ENCODE measurements at places on chromosomes 12 and 14.

- no peak for DNase-seq
Measured at GRCh38 chr12:86230516-86231146, 25.6 kb downstream of the MGAT4C start.

DNA sequence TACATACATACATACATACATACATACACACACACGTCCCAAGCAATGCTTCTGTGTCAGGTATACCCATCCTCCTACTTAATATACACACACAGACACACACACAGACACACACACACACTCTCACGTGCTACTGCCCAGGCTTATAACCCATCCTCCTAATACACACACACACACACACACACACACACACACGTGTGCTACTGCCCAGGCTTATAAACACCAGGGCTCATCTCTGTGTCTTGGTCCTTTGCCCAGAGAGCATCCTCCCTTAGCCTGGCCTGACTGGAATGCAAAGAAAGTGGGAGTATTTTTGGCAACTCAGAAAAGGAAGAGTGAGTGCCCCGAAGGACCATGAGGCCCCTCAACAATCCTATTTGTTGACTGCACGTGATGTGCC lies 129.0 kb downstream of the RBM19 start:
- DNase-seq = no peak

GRCh38 chr14:94161058-94161457 lies 13.1 kb upstream of the PPP4R4 start:
- peak; percentile 29 for DNase-seq

- no peak for DNase-seq
Measured at GRCh38 chr12:31970199-31970598, 11.0 kb downstream of the RESF1 start.

DNA sequence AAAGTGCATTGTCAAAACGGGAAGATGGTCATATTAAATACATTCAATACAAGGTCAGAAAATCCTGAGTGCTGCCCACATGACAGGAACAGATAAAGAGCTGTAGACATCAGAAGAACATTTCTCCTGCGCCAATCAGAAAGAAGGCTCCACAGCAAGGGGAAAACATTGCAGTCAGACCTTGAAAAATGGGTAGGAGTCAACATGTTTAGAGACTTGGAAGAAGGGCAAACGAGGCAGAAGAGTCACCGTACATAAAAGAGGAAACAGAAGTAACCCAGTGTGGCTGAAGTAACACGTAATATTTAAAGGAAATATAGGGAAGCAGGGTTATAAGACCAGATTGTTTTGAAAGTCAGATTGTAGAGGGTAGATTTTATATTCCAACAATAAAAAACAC lies 11.9 kb downstream of the SPPL3 start:
- DNase-seq = no peak

GRCh38 chr12:127487031-127487430 lies 779.9 kb upstream of the TMEM132C start:
- DNase-seq = no peak

- no peak for DNase-seq
Measured at GRCh38 chr12:49232940-49233841, 31.7 kb upstream of the TUBA1C start.

GRCh38 chr14:75646762-75647161 lies 13.9 kb downstream of the ERG28 start:
- DNase-seq = no peak

GRCh38 chr14:54471641-54472040 lies 17.1 kb downstream of the GMFB start:
- DNase-seq = no peak

GRCh38 chr12:42002563-42002962 lies 142.1 kb downstream of the GXYLT1 start:
- no peak for DNase-seq

DNA sequence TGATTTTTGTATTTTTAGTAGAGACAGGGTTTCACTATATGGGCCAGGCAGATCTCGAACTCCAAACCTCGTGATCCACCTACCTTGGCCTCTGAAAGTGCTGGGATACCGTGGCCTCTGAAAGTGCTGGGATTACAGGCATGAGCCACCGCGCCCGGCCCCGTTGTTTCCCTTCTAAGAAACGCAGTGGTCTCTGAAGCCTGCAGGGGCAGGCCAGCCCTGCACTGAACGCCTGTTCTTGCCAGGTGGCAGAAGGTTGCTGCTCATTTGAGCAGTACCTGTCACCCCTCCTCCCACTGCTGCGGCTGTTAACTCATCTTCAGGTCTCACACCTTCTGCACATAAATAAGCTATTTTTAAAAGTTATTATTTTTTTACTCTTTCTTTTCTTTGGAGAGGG lies 24.3 kb downstream of the GPRC5A start:
- DNase-seq = no peak

DNA sequence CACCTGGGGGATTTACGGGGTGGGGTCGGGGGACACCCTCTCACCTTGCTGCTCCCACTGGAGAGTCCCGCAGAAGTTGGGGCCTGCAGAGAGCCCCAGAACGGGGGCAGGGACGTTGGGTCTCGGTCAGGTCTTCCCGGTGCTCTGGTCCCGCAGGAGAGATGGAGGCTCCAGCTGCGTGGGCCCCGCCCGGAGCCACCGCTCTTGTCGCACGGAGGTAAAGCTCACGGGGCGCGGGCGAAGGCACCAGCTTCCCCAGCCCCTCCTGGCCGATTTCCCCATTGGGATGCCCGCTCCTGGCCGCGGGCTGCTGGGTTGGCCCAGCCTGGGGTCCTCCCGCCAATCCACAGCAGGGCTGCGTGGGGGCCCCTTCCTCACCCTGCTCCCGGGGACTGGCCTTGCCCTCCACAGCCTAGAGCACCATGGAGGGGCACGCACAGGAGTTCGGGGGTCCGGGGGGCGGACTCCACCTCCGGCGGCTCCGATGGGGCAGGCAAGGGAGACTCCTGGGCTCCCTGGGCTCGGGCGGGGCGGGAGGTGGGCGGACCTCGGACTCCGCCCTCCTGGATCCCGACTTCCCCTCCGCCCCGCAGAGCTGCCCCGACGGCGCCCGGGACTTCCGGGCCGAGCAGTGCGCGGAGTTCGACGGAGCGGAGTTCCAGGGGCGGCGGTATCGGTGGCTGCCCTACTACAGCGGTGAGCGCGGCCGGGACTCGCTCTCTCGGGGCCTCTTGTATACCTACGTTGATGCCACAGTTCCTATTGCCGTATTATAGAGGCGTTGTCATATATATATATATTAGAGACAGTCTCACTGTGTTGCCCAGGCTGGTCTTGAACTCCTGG lies 8.4 kb downstream of the PAPLN start:
- peak; percentile 62 for DNase-seq

GRCh38 chr12:110536834-110537604 lies 34.9 kb downstream of the RAD9B start:
- DNase-seq = no peak

- DNase-seq = no peak
Measured at GRCh38 chr14:37056473-37056872, 115.9 kb downstream of the SLC25A21 start.

DNA sequence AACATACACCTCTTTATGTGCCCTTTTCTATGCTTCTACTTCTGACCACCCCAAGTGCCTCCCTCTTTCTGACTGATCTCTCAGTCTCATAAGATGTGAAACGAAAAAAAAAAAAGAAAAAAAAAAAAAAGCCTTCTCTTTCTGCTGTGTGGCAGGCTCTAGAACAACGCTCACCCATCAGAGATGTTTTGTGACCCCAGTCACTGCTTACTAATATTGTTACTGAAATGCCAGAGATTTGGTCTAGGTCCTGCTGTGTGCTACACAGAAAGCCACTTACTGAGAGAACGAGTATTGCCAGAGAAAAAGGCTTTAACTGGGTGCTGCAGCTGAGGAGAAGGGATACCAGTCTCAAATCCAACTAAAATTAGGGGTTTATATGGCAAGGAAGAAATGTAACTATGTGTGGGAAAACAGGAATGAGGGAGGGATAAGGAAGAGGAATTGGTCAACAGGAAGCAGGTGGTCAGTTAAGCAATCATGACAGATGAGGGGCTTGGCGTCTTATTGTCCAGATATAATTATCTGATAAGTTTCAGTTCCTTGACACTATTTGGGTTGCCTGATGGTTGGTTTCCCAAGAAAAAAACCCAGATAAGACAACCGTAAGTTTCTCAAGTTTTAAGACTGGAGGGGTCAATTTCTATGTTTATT lies 149.0 kb downstream of the NAV3 start:
- no peak for DNase-seq

- DNase-seq = no peak
Measured at GRCh38 chr14:103545915-103546651, 16.4 kb downstream of the BAG5 start.

- DNase-seq = no peak
Measured at GRCh38 chr14:93493054-93493453, 62.3 kb downstream of the UNC79 start.

- DNase-seq = peak; percentile 19
Measured at GRCh38 chr12:27185234-27186021, 58.7 kb upstream of the STK38L start.

GRCh38 chr12:119204131-119204530 lies 25.4 kb downstream of the HSPB8 start:
- DNase-seq = no peak

DNA sequence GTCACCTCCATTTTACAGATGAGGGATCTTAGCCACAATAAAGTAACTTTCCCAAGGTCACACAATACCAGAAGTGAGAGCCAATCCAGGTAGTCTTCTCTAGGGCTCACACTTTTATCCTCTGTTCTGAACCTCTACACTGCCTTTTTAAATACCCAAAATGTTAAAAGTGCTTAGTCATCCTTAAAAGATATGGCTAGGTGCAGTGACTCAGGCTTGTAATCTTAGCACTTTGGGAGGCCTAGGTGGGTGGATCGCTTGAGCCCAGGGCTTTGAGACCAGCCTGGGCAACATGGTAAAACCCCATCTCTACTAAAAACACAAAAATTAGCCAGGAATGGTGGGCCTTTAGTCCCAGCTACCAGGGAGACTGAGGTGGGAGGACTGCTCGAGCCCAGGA lies 104.1 kb upstream of the PPP4R3A start:
- no peak for DNase-seq

DNA sequence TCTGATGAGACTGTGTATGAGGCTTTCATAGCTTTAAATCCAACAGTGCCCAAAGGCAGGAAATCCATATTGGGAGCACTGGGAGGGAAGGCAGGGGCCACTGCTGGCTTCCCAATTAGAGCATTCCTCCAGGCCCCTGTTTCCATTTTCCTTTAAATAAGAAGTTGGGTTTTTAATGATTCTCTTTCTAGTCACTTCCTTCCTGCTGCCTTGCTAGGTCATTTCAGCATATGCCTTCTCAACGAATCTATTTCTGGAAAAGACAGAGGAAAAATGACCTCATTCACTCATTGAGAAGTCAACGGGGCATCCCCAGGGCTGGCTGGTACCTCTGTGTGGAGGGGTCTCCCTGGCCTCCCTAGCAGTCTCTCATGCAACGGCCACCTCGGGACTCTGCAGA lies 43.5 kb downstream of the IGF1 start:
- DNase-seq = no peak

DNA sequence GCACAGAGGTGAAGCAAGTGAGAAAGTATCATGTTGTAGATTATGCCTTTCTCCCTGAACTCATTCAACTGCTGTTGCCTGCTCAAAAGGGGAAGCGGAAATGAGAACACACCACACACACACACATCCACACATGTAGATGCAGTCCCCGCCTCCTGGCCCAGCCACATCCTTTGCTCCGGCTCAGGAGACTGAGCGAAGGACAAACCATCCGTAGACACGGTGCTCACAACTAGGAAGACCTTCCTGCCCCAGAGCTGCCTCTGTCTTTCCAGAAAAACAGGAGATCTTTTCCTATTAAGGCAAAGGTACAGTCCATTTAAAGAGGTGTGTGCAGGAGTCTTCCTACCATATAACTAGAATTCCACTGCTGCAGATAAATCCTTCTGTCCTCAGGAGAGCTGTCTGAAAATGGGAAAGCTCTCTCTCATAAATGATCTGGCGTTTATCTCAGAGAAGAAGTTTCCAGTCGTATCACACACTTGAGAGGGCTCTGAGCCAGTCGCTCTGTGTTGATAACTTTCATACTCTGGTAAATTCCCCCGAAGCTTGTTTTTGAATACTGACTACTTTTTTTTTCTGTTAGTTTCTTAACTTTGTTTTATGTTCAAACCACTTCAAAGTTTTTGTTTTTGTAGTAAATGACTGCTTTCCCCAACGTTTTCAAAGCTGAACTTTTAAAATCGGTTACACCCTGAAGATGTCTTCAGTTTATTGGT lies at the start of gene TESPA1:
Gene TESPA1, minus strand, starts transcription at position 105 of the 719 bp plus-strand sequence. CDS start 10,200 bp downstream, outside the sequence.
- peak; percentile 90 for DNase-seq

Measured in CD4-positive, alpha-beta T cell treated with Interleukin-17A for 4 hours (primary cell).